ENCODE measurements at places on chromosomes 6 and 20. TPM values are rescaled to one million over a fixed set of nuclear protein-coding genes. Genes with fewer than 3 reads are reported as not detected.

DNA sequence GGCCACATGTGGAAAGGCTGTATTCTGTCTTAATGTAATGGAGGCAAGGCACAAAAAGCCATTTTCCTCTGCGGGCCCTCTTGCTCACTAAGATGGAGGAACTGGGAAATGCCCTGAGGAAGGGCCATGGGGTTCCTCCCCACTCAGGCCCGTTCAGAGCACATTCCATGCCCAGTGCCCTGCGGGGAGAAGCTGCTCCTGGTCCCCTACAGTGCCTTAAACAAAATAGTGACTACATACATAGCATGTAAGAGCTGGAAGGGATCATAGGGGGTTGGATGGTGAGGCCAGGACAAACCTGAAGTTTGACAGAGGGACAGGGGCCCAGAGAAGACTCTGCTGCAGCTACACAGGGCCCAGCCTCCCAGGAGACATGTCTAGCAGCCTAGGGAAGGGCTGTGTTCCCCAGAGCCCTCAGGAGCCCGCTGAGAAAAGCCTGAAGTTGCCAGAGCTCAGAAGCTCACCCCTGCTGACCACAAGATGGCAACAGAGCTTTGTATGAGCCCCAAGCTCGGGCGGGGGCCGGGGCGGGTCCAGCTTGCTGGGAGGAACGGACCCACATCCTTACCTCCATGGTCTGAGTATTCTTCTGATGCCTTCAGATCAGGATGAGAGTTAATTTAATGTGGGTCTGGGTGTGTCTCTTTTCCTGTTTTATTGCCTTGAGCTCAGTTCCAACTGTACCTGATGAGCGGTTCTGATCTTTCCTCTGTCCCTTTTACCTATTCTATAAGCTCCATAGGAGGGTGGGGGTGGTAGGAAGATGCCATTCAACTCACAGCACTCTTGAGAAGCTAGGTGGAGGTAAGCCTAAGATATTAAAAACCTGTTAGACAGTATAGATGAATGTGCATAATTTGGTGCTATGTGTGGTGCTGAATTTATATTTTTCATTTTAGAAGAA lies 242.9 kb downstream of the CDC5L start:
- H3K36me3 ChIP-seq = no peaks in the 10 kb centered on the region
- no peaks in the 10 kb centered on the region for H3K4me1 ChIP-seq
- no peak overlapping the region for H3K4me3 ChIP-seq

The TREM1 gene
- total RNA-seq = not detected

- H3K4me1 ChIP-seq = peaks cover 84% of the 10 kb centered on the region
- no peak overlapping the region for H3K4me3 ChIP-seq
- peaks cover 4% of the 10 kb centered on the region for H3K36me3 ChIP-seq
- DNase-seq = no peak
Measured at GRCh38 chr20:41143354-41143753, 6.0 kb downstream of the PLCG1 start.

DNA sequence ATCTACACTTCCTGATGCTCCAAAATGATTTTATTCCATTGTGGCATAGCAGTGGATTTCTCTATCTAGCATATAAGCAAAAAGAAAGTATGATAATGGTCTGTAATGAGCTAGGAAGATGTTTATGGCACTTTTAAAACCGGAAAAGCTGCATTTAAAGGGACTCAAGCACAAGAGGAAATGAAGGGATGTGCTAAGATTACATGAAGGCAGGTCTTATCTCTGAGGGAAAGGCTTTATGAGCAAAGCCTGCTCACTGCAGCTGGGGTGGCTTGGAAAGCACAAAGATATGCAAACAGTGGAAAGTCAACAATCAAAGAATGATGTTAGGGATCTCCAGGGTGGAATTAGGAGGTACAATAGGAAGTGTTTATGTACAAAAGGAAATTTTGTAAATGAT lies 138.2 kb downstream of the TENT5A start:
- peak; percentile 77 for DNase-seq
- peaks cover 22% of the 10 kb centered on the region for H3K4me1 ChIP-seq
- H3K4me3 ChIP-seq = no peak overlapping the region
- no peaks in the 10 kb centered on the region for H3K36me3 ChIP-seq

GRCh38 chr6:24100024-24100769 lies 25.8 kb upstream of the NRSN1 start:
- no peaks in the 10 kb centered on the region for H3K4me1 ChIP-seq
- no peak overlapping the region for H3K27ac ChIP-seq
- H3K27me3 ChIP-seq = no peaks in the 10 kb centered on the region
- no peaks in the 10 kb centered on the region for H3K36me3 ChIP-seq
- H3K4me3 ChIP-seq = no peak overlapping the region

- peaks cover 8% of the 10 kb centered on the region for H3K27me3 ChIP-seq
- H3K4me3 ChIP-seq = no peak overlapping the region
- DNase-seq = no peak
- H3K4me1 ChIP-seq = no peaks in the 10 kb centered on the region
Measured at GRCh38 chr20:51097351-51098120, 74.6 kb upstream of the KCNG1 start.

The C2 gene
- total RNA-seq = not detected

The GSTA4 gene
- total RNA-seq = 17.9 TPM

The MAS1L gene
- not detected for total RNA-seq

GRCh38 chr6:819122-819521 lies 126.2 kb upstream of the EXOC2 start:
- DNase-seq = no peak
- no peak overlapping the region for H3K4me3 ChIP-seq
- no peaks in the 10 kb centered on the region for H3K36me3 ChIP-seq
- no peaks in the 10 kb centered on the region for H3K4me1 ChIP-seq

GRCh38 chr6:12478921-12479320 lies 188.8 kb downstream of the EDN1 start:
- no peak overlapping the region for H3K27ac ChIP-seq
- no peaks in the 10 kb centered on the region for H3K27me3 ChIP-seq
- H3K36me3 ChIP-seq = no peaks in the 10 kb centered on the region
